ENCODE measurements at places on chromosomes 4 and X. TPM values are rescaled to one million over a fixed set of nuclear protein-coding genes. Genes with fewer than 3 reads are reported as not detected.

DNA sequence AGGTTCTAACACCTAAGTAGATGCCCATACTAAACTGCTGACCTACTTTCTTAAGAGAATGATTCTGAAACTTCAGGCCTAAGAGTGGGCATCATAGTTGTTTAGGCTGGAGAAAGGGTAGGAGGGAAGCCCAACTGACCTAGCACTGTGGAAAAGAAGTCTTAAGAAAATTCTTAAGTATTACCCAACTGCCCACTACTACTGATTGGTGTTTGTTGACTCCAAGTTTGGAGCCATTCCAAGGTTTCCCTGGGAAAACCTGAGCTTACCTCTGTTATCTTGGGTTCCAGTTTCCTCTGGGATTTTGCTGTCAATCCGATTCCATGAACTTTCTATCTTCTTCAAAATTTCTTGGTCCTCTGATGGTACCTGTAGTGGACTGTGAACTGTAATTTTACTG, 23.9 kb downstream of the ANKRD17 start:
- DNase-seq = no peak

DNA sequence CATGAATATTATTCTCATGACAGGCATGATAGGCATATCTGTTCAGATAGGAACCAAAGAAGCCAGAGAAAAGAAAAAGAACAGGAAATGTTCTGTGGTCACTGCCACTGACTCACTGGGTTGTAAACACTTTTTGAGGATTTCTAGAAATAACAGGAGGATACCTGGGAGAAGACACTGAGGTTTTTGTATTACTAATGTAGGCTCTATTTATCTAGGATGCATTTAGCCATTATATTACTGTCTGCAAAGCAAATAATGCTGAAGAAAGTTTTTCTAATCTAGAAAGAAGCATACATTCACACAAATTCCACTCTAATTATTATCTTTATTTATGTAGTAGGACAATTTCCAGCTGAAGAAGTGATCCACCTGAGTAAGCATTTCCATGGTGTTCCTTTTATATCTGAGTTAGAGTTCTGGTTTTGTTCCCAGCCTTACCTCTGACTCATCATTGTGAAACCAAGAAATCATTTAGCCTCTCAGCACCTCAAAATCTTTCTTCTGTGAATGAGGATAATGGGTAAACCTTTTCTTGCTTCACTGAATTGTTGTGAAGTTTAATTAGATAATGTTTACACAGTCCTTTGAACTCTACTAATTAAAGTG, 40.2 kb upstream of the EPGN start:
- DNase-seq = no peak

DNA sequence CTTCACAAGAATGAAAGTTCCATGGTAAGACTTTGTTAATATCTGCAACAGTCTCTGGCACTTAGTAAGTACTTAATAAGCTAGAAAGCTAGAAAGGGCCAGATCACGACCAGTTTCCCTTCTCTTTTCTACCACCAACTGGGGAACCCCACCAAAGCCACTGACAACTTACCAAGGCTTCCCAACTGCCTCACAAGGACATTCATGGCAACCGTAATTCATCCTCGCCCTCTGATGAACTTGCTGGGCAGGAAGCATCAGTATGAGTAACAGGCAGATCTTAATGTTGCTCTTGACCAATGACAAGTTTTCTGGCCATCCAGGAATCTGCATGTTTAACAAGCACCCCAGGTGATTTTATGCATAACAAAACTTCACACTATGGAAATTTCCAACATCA, 23.2 kb upstream of the ZCCHC13 start:
- DNase-seq = no peak

DNA sequence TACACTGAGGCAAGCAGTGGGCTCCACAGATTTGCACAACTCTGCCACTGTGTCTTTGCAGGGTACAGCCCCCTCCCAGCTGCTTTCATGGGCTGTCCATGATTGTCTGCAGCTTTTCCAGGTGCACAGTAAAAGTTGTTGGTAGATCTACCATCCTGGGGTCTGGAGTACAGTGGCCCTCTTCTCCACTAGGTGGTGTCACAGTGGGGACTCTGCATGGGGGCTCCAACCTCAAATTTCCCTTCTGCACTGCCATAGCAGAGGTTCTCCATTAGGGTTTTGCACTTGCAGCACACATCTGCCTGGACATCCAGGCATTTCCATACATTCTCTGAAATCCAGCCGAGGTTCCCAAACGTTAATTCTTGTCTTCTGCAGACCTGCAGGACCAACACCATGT, 1002.3 kb downstream of the FAM133A start:
- no peak for DNase-seq

DNA sequence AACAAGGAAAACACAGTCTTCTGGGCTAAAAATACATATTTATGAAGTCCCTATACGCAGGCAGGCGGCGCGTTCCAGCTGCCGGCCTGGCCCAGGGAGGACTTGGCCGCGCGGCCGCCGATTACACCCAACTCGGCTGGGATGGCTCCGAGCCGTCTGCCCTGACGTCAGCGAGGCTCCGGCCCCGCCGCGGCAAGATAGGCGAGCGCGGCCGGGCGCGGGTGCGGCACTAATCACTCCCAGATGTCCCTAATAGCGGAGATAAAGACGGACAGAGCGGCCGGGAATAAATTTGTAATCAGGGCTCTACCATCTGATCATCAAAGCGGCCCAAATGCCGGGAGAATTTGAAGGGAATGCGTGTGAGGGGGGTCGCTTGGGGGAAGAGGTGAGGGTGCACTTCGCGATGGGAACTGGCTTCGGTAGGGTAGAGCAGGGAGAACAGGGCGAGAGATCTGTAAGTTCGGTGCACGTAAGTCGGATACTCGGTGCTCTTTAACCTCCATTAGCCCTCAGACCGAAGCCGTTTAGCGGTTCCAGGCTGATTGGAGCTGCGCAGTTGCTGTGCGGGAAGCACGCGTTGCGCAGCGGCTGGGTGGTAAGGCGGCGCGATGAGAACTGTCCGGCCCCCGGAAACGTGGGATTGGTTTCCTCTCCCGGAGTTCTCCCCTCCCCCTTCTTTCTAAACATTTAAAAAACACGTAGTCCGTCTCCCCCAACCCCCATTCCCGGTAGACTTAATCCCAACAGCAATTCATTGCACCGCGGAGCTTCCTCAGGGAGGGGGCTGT, 7.7 kb downstream of the HAND2 start:
- DNase-seq = peak; percentile 79

- no peak for DNase-seq
Observed at GRCh38 chrX:118666521-118666920, 60.9 kb upstream of the IL13RA1 start.

- no peak for DNase-seq
Observed at GRCh38 chr4:85940151-85940550, 419.7 kb downstream of the MAPK10 start.

- DNase-seq = no peak
Observed at GRCh38 chr4:143288171-143288570, 48.5 kb upstream of the GAB1 start.

DNA sequence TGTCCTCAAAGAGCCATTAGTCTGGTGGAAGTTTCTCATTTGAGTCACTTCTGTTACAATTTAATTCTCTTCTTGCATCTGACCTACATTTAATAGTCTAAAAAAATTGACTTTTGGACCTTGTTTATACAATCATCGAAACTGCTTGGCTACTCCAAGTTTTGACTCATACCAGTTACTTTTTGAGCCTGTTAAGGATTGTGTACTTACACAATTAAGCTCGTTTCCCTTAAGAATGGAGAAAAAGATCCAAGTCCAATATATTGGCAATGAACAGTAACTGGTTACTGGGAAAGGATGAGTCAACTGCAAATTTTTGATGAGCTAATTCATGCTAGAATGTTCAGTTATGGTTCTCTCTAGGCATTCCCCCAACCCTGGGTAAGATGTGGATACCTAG, 58.2 kb downstream of the DCX start:
- DNase-seq = no peak

DNA sequence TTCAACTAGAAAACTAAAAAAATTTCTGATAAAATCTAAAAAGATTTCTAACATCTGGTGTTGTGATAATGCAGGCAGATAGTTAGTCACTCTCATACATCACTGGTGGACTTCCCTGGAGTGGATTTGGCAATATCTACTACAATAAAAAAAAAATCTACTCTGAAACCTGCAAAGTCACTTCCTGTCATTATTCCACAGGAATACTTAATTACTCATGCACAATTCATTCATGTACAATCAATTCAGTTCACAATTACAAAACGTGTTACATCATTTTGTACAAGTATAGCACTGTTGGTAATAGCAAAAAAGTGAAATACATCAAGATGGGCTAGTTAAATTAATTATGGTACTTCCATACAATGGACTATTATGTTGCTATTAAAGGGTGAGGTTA, 16.5 kb upstream of the RHOH start:
- no peak for DNase-seq

DNA sequence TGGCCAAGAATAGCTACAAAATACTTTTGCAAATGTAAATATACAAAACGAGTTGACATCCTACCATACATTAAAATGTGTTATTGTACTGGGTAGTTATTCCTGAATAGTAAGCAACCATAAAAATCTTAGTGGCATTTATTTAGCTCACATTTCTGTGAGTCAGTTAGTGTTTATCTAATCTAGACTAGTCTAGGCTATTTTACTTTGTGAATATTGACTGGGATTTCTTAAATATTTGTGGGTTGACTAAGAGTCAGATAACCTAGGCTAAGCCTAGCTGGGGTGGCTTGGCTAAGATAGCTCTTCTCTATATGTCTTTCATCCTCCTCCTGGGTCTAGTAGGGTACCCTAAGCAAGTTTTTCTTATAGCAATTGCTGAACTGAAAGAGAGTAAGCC, 543.8 kb upstream of the DIAPH2 start:
- DNase-seq = no peak

GRCh38 chr4:140826701-140827027, 70.5 kb upstream of the TBC1D9 start:
- no peak for DNase-seq

DNA sequence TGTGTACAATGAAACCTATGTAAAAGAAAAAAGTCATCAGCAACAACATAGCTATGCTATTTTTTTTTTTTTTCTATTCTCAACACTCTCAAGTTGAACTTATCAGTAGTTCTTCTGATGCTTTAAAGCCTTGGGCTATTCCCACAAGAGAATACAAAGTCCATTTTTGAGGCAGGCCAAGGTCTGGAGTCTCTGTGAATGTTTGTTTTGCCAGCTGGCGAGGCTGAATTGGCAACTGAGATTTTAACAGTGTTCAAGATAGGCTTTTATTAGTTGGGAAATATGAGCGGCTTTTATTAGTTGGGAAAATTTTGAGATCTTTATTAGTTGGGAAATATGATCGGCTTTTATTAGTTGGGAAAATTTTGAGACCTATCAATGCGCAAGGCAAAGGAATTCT, 336.6 kb downstream of the SLITRK2 start:
- no peak for DNase-seq

- DNase-seq = no peak
Observed at GRCh38 chr4:25842229-25842845, 20.5 kb downstream of the SEL1L3 start.

DNA sequence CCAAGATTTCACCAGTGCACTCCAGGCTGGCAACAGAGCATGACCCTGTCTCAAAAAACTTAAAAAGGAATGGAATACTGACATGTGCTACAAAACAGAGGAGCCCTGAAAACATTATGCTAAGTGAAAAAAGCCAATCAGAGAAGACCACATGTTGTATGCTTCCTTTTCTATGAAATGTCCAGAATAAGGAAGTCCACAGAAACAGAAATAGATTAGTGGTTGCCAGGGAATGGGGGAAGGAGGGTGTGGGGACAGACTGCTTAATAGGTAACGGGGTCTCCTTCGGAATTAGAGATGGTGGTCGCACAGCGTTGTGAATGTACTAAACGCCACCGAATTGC, 30.1 kb upstream of the KIAA0232 start:
- DNase-seq = no peak

Gene CXCL8
- 4.8 TPM for total RNA-seq

Gene OCIAD2
- 76.3 TPM for total RNA-seq

Gene UGT2B15
- total RNA-seq = not detected

Gene GTPBP6
- total RNA-seq = 50.1 TPM

Gene IL21
- total RNA-seq = not detected
